ENCODE measurements at places on chromosomes 16 and 17.
A peak's percentile ranks its signal among the peaks of the same experiment; 100 is the strongest.

DNA sequence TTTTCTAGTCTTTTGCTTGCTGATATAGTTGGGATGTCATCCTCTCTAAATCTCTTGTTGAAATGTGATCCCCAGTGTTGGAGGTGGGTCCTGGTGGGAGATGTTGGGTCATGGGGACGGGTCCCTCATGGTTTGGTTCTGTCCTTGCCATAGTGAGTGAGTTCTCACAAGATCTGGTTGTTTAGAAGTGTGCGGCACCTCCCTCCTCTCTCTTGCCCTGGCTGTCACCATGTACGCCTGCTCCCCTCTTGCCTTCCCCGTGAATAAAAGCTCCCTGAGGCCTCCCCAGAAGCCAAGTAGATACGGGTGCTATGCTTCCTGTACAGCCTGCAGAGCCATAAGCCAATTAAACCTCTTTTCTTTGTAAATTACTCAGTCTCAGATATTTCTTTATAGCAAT lies 15.2 kb downstream of the IL4R start:
- DNase-seq: no peak
- H3K36me3 ChIP-seq: no peaks in the 10 kb centered on the region
- peaks cover 26% of the 10 kb centered on the region for H3K4me1 ChIP-seq

DNA sequence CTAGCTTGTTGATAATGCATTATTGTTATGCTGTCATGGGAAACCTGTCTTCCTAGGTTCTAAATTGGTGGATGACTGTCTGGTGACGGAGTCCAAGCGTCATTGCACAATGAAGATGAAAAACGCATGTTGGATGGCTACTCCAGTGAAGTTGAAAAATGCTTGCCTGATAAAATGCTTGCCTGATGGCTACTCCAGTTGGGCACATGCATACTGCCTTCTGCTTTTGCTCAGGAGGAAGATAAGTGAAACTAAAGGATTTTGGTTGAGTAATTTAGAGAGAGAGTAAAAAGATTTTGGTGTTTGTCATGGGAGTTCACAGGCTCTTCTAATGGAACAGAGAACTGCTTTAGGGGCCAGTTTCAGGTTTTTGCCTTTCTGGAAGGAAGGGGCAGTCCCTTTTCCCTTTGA lies 118.6 kb downstream of the PRKCA start:
- H3K36me3 ChIP-seq: no peaks in the 10 kb centered on the region
- no peaks in the 10 kb centered on the region for H3K4me1 ChIP-seq
- no peaks in the 10 kb centered on the region for H3K27me3 ChIP-seq
- H3K27ac ChIP-seq: no peak overlapping the region
- no peak for DNase-seq
- H3K4me3 ChIP-seq: no peak overlapping the region

GRCh38 chr17:38789185-38789584 lies 10.2 kb downstream of the PIP4K2B start:
- no peak overlapping the region for H3K27ac ChIP-seq
- H3K36me3 ChIP-seq: peaks cover 10% of the 10 kb centered on the region
- peak; percentile 94 for DNase-seq

DNA sequence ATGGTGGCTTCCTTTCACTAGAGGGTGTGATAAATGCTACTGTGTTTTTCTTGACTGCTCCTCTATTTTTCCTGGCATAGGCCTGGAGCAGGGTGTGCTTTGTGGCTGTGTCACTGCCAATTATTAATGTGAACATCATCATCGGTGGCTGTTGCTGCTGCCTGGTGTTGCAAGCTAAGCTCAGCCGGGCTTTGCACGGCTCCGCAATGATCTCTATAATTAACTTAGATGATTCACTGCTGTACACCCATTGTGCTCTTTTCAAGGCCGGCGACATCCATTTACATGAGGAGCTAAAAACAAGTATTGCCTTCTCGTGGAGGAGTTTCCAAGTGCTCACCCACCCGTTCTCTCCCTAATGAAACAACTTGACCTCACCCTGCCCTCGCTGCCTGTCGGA lies 160.1 kb upstream of the IRX3 start:
- H3K27me3 ChIP-seq: no peaks in the 10 kb centered on the region
- no peaks in the 10 kb centered on the region for H3K36me3 ChIP-seq
- H3K4me1 ChIP-seq: no peaks in the 10 kb centered on the region
- no peak overlapping the region for H3K4me3 ChIP-seq

- H3K27me3 ChIP-seq: no peaks in the 10 kb centered on the region
- H3K27ac ChIP-seq: no peak overlapping the region
- H3K4me3 ChIP-seq: no peak overlapping the region
- DNase-seq: no peak
- H3K36me3 ChIP-seq: no peaks in the 10 kb centered on the region
These were observed 43.6 kb upstream of the PEMT start for GRCh38 chr17:17635126-17635525.

DNA sequence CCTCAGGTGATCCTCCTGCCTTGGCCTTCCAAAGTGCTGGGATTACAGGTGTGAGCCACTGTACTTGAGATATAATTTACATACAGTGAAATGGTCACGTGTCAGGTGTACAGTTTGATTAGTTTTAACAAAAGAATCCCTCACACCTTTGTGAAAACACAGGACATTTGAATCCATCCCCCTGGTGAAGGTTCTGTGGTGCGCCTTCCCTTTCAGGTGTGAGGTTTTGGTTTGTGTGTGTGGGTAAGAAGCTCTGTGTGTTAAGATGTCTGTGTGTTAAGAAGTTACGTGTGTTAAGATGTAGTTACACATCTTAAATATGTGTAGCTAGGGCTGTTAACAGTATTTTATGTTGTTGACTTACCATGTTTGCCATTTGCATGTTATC lies 4.4 kb downstream of the SEC14L1 start:
- no peak overlapping the region for H3K27ac ChIP-seq
- H3K4me3 ChIP-seq: no peak overlapping the region
- no peaks in the 10 kb centered on the region for H3K36me3 ChIP-seq
- no peaks in the 10 kb centered on the region for H3K4me1 ChIP-seq
- no peaks in the 10 kb centered on the region for H3K27me3 ChIP-seq

DNA sequence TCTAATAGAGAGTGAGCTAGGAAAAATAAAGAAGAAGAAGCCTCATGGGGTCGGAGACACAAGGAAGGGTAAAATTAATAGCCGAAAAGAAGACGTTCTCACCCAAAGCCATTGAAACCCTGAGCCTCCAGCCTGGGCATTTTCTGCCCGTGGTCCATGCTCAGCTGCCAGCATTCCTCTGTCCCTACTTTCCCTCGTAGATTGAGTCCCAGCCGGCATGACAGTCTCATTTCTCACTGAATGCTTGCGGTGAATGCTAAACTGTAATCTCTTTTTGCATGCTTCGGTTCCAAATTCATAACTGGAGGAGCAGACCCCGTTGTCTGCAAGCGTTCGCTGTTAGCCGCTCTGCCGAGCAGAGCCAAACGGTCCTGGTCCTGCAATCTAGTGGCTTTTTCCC lies 54.0 kb upstream of the COX10 start:
- H3K36me3 ChIP-seq: no peaks in the 10 kb centered on the region
- no peak overlapping the region for H3K27ac ChIP-seq
- H3K4me3 ChIP-seq: no peak overlapping the region

GRCh38 chr17:43598357-43599045 lies 52.4 kb upstream of the ETV4 start:
- H3K36me3 ChIP-seq: no peaks in the 10 kb centered on the region
- no peak overlapping the region for H3K27ac ChIP-seq
- H3K4me3 ChIP-seq: no peak overlapping the region
- no peaks in the 10 kb centered on the region for H3K27me3 ChIP-seq

DNA sequence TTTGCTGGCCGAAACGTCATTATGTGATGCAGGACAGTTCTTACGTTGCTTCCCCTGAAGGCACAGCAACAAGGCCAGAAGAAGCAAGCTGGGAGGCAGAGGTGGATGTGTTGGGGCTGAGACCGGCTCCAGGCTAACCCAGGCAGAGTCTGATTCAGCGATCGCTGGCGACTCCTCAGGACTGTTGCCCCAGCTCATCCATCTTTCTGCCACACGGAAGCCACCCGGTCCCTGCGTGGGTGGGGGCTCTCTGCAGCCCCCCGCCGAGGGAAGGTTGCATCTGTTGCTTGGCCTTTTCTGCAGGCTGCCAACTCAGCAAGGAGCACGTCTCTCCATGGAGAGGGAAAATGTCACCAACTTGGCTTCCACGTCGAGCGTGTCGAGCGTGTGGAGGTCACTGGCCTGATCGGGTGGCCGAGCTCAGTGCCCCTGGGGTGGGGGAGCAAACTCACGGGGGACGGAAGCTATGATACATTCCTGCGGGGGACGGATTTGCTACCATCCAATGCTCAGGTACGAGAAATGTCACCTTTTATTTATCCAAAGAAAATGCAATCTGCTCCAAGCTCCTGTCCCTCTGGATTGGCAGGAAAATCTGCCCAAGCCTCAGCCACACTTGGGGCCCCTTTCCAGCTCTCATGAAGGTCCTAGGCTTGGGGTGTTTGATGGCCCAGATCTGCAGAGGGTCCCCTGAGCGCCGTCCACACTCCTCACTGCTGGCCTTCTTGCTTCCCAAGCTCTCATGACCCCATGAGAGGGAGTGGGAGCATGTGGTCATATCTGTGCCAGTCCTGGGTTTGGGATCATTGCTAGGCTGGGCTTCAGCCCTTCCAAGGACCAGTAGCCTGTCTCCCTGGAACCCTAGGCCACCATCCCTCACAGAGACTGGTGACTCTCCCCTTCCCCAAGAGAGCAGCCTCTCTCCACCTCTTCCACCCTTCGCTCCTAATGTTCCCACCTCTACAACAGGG lies 69.4 kb downstream of the RPH3AL start:
- no peaks in the 10 kb centered on the region for H3K36me3 ChIP-seq
- no peaks in the 10 kb centered on the region for H3K27me3 ChIP-seq
- no peak for DNase-seq
- no peaks in the 10 kb centered on the region for H3K4me1 ChIP-seq

GRCh38 chr17:9837551-9838471 lies 12.1 kb downstream of the GLP2R start:
- no peak overlapping the region for H3K4me3 ChIP-seq
- H3K36me3 ChIP-seq: no peaks in the 10 kb centered on the region
- H3K4me1 ChIP-seq: peaks cover 4% of the 10 kb centered on the region

GRCh38 chr16:30931068-30931650 lies 7.8 kb downstream of the FBXL19 start:
- H3K36me3 ChIP-seq: peaks cover 29% of the 10 kb centered on the region
- no peak overlapping the region for H3K4me3 ChIP-seq
- no peak for DNase-seq
- H3K4me1 ChIP-seq: no peaks in the 10 kb centered on the region

DNA sequence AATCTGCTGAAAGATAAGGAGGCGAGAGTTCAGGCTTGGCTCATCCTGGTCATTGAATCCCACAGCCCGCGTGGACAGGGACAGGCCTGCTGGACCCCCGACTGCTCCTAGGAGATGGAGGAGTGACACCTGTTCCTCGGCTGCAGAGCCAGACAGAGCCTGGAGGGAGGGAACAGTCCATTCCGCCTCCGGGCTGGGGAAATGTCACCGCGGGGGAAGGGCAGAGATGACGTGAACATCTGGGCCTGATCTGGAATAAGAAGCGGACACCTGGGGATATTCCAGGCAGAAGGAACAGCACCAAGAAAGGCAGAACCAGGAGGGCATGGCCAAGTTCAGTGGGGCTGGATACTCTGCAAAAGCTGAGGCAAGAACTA lies 1.5 kb downstream of the ZNF747 start:
- no peak overlapping the region for H3K27ac ChIP-seq
- DNase-seq: no peak
- H3K4me1 ChIP-seq: no peaks in the 10 kb centered on the region
- no peak overlapping the region for H3K4me3 ChIP-seq
- H3K27me3 ChIP-seq: no peaks in the 10 kb centered on the region

DNA sequence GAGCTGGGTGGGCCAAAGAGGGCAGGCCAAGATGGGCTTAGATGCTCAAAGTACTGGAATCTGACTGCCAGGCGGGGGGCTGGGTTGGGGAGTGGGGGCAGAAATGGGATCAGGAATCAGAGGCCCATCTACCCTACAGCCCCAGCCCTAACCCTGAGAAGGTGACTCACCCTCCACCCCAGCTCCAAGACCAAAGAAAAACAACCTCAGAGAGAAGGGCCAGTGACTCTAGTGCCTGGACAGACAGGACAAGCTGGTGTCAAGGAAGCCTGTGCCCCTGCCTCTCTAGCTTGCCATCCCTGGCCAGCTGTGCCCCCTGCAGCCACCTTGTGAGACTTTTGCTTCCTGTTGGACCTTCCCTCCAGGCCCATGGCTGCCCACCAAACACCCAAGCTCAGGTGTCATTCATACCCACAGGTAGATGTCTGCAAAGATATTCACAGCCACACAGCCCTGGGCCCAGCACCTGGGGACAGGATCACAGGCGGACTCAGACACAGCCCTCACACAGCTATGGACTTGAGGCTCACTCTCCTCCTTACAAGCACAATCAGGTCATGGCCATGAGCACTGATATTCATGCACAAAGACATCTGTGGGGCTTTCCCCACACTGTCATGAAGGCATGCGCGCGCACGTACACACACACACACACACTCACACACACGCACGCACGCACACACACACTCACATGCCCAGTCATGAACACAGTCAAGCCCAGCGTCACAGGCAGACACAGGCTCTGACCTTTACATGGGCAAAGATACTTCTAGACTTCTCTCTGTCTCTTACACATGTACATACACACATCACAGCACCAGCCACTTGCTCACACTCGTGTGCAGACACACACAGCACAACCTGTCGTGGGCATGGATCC lies 2.8 kb downstream of the WNT3 start:
- H3K4me1 ChIP-seq: peaks cover 37% of the 10 kb centered on the region
- DNase-seq: no peak
- no peaks in the 10 kb centered on the region for H3K27me3 ChIP-seq
- peak overlapping the region; percentile 6 for H3K27ac ChIP-seq
- H3K36me3 ChIP-seq: no peaks in the 10 kb centered on the region
- peak overlapping the region; percentile 85 for H3K4me3 ChIP-seq

- no peak overlapping the region for H3K27ac ChIP-seq
- no peaks in the 10 kb centered on the region for H3K27me3 ChIP-seq
- no peaks in the 10 kb centered on the region for H3K4me1 ChIP-seq
These were observed 17.8 kb upstream of the SLC6A4 start for GRCh38 chr17:30253312-30253711.

DNA sequence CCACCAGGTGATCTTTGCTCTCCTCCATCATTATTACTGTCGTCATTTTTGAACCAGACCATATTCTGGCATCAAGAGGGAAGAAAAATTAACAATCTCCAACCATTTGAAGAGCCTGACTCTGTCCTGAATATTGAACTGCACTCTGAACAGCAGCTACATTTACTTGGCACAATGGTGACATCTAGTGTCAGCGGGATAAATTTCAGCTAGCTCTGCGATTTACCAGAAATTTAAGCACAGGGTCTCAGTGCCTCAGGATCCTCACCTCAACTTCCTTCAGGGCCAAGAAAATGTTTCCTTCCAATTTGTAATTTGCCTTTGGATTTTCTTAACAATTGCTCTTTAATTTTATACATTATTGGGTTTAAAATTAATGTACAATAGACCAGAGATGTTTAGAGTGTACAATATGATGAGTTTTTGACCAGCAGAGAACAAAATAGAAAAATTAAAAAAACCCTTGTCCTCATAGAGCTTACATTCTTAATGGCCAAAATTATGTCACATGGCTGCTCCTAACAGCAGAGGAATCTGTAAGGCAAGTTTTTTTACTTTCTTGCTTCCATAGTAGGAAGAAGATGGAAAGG lies 10.7 kb upstream of the ZNF19 start:
- no peaks in the 10 kb centered on the region for H3K36me3 ChIP-seq
- H3K4me1 ChIP-seq: no peaks in the 10 kb centered on the region
- peak; percentile 66 for DNase-seq
- H3K4me3 ChIP-seq: no peak overlapping the region
- no peaks in the 10 kb centered on the region for H3K27me3 ChIP-seq
- no peak overlapping the region for H3K27ac ChIP-seq

Measured in mesendoderm (in vitro differentiated cells).